ENCODE measurements at places on chromosomes 3 and 15. TPM values are rescaled to one million over a fixed set of nuclear protein-coding genes. Genes with fewer than 3 reads are reported as not detected.

DNA sequence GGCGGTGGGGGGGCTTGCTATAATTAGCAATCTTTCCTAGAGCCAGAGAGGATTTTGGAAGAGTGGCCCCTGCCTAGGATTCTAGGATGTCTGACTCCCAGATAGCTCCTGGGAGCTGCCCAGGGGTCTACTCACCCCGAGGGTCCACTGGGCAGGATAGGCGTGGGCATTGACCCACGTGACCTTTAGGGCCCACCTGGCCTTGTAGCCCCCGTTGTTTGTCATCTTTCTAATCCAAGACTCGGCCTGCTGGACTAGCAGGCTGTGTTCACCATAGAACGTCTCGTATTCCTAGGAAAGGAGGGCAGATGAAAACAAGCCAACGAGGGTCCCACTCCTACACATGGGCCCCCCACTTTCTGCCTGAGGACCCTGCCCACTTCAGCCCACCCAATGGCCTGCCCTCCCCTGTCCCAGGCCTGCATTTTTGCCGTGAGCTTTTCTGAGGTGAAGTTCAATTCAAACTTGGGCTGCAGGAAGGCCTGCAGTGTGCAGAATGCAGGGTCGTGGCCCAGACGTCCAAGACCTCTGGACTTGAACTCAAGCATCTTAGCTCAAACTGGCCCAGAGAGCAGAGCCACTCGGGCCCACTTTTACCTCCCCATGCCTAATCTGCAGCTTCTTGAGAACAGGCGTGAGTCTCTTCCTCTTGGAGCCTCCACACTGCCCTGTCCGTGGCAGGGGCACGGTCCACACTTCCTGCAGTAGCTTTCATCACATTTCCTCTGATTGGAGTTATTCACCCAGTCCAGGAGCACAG, 41.5 kb downstream of the MUC4 start:
- DNase-seq: no peak

DNA sequence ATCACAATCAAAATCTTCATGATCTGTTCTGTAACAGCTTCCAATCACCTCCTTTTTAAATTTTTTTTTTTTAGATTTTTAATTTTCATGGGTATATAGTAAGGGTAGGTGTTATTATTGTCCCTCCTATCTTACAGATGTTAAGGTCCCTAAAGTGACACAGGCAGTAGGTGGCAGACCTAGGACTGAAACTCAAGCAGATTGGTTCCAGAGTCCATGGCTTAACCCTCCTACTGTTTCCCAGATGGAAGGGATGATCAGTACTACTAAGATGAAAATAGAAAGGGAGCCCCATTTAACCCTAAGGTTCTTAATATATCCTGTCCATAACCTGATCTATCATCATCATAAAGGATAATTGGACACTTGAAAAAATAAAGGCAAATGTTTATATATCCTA, 57.1 kb downstream of the CHAC1 start:
- DNase-seq: peak; percentile 60

- DNase-seq: no peak
These were observed 379.0 kb upstream of the TPRG1 start for GRCh38 chr3:188792793-188793192.

DNA sequence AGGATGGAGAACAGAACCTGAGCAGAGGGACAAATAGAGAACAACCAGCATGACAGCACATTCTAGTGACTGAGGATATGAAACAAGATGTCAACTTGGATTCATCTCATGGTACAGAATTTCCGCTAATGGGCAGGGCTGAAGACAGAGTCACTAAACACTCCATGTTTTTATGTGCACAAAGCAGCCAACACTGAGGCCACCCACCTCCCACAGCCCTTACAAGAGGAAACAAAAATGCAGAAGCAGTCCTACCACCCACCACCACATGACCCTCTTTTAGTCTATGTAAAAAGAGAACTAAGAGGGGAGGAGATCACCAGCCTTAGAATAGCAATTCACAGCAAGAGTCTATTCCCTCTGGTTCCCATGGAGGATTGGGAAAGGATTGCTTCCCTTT, 131.4 kb upstream of the UBE2E2 start:
- no peak for DNase-seq

KLHDC8B gene
- polyA plus RNA-seq: 85.6 TPM

- DNase-seq: no peak
These were observed 52.8 kb downstream of the CRTC3 start for GRCh38 chr15:90582553-90582952.
